ENCODE measurements at places on chromosomes 6 and 20. TPM values are rescaled to one million over a fixed set of nuclear protein-coding genes. Genes with fewer than 3 reads are reported as not detected.

Gene RBM24
- total RNA-seq: 1.4 TPM

- peaks cover 7% of the 10 kb centered on the region for H3K36me3 ChIP-seq
- H3K4me3 ChIP-seq: no peak overlapping the region
- DNase-seq: no peak
- no peaks in the 10 kb centered on the region for H3K4me1 ChIP-seq
- no peak overlapping the region for H3K27ac ChIP-seq
Measured at GRCh38 chr6:75870389-75870788, 121.3 kb downstream of the MYO6 start.

DNA sequence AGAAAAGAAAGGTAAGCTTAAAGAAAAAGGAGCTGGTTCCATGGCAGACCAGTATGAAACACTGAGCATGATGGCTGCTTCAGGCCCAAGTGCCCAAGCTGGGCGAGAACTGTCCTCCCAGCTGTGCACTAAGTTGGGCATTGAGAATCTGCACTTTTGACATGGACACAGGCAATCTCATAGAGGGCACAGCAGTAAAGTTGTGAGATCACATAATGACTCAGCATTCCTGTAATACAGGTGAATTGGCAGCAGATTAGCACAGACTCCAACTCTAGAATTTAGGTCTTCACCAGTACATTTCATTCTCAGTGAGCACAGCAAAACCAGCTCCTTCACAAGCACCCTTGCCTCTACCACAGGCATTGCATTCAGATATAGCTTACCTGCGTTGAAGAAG lies 343.4 kb downstream of the PKHD1 start:
- peak; percentile 6 for DNase-seq
- no peak overlapping the region for H3K4me3 ChIP-seq
- H3K4me1 ChIP-seq: no peaks in the 10 kb centered on the region
- H3K27me3 ChIP-seq: no peaks in the 10 kb centered on the region
- H3K36me3 ChIP-seq: no peaks in the 10 kb centered on the region
- no peak overlapping the region for H3K27ac ChIP-seq

Gene APOBEC2
- not detected for total RNA-seq

Gene LBP
- 1.8 TPM for total RNA-seq

DNA sequence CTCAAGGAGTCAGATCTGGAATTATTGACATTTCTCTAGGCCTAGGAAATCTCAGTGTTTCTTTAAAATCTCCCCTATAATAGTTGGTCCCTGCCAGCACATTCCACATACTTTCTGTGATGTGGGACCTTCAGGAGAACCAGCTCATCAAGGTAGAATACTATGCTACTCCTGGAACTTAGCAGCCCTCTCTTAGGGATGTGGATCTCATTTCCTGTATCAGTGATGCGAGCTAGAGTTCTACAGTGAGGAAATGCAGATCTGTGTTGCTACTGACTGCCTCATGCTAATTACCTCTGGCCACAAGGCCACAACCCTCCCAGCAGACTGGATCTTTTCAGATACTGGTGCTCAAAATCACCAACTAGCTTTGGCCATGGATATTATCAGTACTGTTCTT lies 193.8 kb downstream of the CLVS2 start:
- H3K36me3 ChIP-seq: no peaks in the 10 kb centered on the region
- H3K27me3 ChIP-seq: no peaks in the 10 kb centered on the region
- no peak overlapping the region for H3K27ac ChIP-seq

GRCh38 chr6:92748131-92748530 lies 671.2 kb downstream of the EPHA7 start:
- H3K4me3 ChIP-seq: no peak overlapping the region
- DNase-seq: no peak
- no peaks in the 10 kb centered on the region for H3K27me3 ChIP-seq
- H3K27ac ChIP-seq: no peak overlapping the region
- H3K4me1 ChIP-seq: no peaks in the 10 kb centered on the region
- H3K36me3 ChIP-seq: no peaks in the 10 kb centered on the region

- no peaks in the 10 kb centered on the region for H3K4me1 ChIP-seq
- no peaks in the 10 kb centered on the region for H3K27me3 ChIP-seq
- H3K36me3 ChIP-seq: no peaks in the 10 kb centered on the region
- no peak overlapping the region for H3K27ac ChIP-seq
- peak; percentile 46 for DNase-seq
Measured at GRCh38 chr6:170062209-170062914, 228.5 kb downstream of the DLL1 start.

Gene PERP
- total RNA-seq: 7.7 TPM

- H3K4me1 ChIP-seq: no peaks in the 10 kb centered on the region
- DNase-seq: no peak
- peaks cover 3% of the 10 kb centered on the region for H3K27me3 ChIP-seq
- H3K4me3 ChIP-seq: no peak overlapping the region
- H3K27ac ChIP-seq: no peak overlapping the region
- peaks cover 4% of the 10 kb centered on the region for H3K36me3 ChIP-seq
Measured at GRCh38 chr20:47051936-47052526, 157.4 kb downstream of the EYA2 start.

- H3K4me3 ChIP-seq: no peak overlapping the region
- H3K36me3 ChIP-seq: no peaks in the 10 kb centered on the region
- peaks cover 10% of the 10 kb centered on the region for H3K4me1 ChIP-seq
- no peaks in the 10 kb centered on the region for H3K27me3 ChIP-seq
- no peak for DNase-seq
Measured at GRCh38 chr6:154513601-154514320, 3.3 kb upstream of the CNKSR3 start.

DNA sequence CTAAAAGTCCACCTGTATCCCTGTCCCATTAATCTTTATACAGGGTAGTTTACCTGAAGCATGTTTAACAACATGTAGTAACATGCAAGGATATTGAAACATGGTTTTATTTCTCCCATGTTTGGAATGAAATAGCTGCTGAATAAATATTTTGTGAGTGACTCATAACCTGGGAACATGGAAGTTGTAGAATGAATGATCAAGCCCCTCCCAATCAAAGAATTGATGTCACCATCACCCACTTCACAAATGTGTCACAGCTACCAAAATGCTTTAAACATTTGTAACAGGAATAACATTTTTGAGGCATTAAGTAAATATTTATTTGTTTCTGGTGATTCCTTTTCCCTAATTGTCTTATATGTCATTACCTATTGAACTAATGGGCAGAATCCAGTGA lies 58.9 kb upstream of the TNFAIP3 start:
- H3K27me3 ChIP-seq: no peaks in the 10 kb centered on the region
- no peak overlapping the region for H3K4me3 ChIP-seq
- no peak overlapping the region for H3K27ac ChIP-seq
- DNase-seq: no peak

GRCh38 chr6:127119102-127120022 lies 891 bp downstream of the RSPO3 start:
- peak overlapping the region; percentile 68 for H3K4me3 ChIP-seq
- H3K27me3 ChIP-seq: peaks cover 55% of the 10 kb centered on the region
- DNase-seq: peak; percentile 62

DNA sequence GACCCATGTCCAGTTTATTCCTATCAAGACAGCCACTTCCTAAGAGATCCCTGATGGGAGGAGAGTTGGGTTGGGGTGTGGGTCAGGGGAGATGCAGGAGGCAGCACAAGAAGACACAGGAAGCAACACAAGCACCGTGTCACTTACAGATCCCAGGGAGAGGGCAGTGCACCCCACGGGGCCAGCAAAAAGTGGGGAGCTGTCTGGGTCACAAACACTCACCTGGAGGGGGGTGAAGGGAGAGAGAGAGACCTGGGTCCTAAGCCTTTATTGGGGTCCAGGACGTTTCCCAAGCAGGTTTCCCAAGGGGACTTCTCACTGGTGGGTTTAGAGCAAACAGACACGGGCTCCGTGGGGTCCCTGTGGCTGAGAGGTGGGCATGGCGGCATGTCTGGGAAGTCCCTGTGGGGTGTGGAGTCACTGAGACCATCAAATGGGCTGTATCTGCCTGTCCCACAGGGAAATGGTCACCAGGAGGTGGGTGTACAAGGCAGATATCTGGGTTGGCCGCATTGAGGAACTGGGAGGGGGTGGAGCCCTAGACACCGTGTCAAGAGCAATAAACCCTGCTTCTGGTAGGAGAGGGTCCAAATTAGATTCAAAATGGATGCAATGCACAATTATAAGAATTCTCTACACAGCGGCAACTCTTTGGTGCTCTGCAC lies 1.6 kb upstream of the CD93 start:
- H3K4me3 ChIP-seq: no peak overlapping the region
- no peak for DNase-seq
- H3K4me1 ChIP-seq: peaks cover 3% of the 10 kb centered on the region

GRCh38 chr6:13641315-13641714 lies 26.2 kb downstream of the NOL7 start:
- no peak overlapping the region for H3K4me3 ChIP-seq
- no peaks in the 10 kb centered on the region for H3K27me3 ChIP-seq
- H3K36me3 ChIP-seq: peaks cover 41% of the 10 kb centered on the region
- H3K27ac ChIP-seq: peak overlapping the region; percentile 58
- no peak for DNase-seq

Gene HLA-DQB1
- 6.5 TPM for total RNA-seq

DNA sequence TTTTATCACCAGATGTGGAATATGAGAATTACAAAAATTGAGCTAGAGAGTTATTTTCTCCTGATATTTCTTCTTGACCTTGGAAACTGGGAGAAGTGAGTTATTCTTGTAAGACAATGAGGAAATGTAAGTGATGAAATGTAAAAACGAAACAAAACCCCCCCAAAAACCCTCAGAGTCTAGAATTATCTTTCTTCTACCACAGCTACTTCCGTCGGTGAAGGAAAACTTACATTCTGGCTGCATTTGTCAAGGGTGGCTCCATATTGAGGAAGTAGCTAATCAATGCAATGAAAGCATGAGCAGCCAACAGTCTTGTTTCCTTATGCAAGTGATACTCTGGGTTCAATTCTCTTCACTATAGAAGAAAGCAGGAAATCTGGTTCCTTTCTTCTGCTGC lies 661.7 kb upstream of the CITED2 start:
- H3K27ac ChIP-seq: no peak overlapping the region
- H3K36me3 ChIP-seq: no peaks in the 10 kb centered on the region
- no peak overlapping the region for H3K4me3 ChIP-seq
- DNase-seq: no peak
- peaks cover 16% of the 10 kb centered on the region for H3K4me1 ChIP-seq
- no peaks in the 10 kb centered on the region for H3K27me3 ChIP-seq

Gene BHLHE23
- not detected for total RNA-seq

DNA sequence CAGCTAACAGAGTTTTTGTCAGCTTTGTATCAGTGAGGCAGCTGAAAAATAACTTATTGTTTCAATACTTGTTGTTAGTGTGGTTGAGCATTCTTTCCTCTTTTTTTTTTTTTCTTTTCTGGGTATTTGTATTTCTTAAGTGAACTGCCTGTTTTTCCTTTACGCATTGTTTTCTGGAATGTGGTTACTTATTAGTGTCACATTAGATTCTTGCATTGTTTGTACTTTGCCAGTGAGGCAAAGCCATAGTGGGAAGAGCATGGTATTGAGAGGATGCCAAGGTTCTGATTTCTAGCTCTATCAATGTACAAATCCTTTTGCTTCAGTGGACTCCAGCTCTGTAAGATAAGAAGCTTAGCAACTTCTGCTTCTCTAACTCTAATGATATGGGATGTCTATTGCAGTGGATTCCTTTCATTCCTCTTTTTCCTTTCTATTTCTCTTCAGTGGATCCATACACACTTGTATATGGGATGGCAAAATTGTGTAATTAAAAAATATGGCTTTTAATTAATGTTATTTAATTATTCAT lies 3.9 kb downstream of the CDKAL1 start:
- H3K27me3 ChIP-seq: no peaks in the 10 kb centered on the region
- no peak for DNase-seq
- no peak overlapping the region for H3K4me3 ChIP-seq
- H3K4me1 ChIP-seq: peaks cover 15% of the 10 kb centered on the region

GRCh38 chr6:21596145-21596948 lies 2.8 kb downstream of the SOX4 start:
- peak overlapping the region; percentile 87 for H3K27ac ChIP-seq
- H3K4me3 ChIP-seq: peak overlapping the region; percentile 94
- no peaks in the 10 kb centered on the region for H3K36me3 ChIP-seq

GRCh38 chr6:21163110-21163837 lies 430.3 kb upstream of the SOX4 start:
- peaks cover 7% of the 10 kb centered on the region for H3K4me1 ChIP-seq
- no peaks in the 10 kb centered on the region for H3K27me3 ChIP-seq
- peak; percentile 41 for DNase-seq
- H3K27ac ChIP-seq: peak overlapping the region; percentile 74
- no peak overlapping the region for H3K4me3 ChIP-seq

DNA sequence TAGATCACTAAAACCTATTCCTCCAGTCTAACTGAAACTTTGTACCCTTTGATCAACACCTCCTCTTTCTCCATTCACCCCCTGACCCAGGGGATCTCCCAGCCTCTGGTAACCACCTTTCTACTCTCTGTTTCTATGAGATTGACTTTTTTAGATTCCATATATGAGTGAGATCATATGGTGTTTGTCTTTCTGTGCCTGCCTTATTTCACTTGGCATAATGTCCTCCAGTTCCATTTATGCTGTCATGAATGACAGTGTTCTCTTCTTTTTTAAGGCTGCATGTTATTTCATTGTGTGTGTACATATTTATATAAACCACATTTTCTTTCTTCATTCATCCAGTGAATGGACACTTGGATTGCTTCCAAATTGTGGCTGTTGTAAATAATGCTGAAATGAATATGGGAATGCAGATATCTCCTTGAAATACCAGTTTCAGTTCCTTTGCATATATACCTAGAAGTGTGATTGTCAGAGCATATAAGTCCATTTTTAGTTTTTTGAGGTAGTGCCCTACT lies 57.7 kb downstream of the DHX35 start:
- no peaks in the 10 kb centered on the region for H3K27me3 ChIP-seq
- no peaks in the 10 kb centered on the region for H3K4me1 ChIP-seq
- H3K27ac ChIP-seq: no peak overlapping the region
- peaks cover 49% of the 10 kb centered on the region for H3K36me3 ChIP-seq
- no peak for DNase-seq

Gene PRKN
- 2.9 TPM for total RNA-seq

DNA sequence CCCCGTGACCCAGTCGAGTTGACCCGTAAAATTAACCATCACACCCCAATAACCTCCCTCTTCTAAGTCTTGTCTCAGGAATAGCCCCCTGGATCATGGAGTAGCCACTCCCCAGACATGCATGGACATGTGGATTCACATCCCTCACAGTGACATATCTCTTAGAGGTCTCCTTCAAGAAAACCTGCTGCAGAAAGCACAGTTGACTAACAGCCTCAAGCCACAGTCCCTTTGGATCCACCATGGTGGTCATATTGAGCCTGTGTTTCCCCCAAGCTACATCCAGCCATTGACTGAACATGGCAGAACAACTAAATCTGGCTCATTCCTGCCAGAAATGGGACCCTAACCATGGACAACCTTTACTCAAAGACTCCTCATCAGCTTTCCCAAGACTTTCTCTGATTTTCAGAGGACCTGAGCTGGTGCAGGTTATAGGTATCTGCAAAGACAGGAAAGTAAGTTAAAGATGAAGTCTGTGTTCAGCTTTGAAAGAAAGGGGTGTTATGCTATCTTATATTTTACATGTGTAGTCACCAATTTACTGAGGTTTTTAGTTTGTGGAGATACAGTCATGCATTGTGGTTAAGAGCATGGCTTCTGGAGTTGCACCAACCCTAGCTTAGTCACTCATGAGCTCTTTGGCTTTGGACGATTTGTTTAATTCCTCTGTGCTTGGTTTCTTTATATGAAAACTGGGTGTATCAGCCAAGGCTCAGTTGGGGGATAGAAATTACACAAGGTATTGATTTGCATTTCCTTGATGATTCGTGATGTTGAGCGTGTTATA lies 219.1 kb downstream of the MYLK4 start:
- peak overlapping the region; percentile 26 for H3K4me3 ChIP-seq
- H3K4me1 ChIP-seq: peaks cover 28% of the 10 kb centered on the region
- H3K36me3 ChIP-seq: no peaks in the 10 kb centered on the region
- H3K27ac ChIP-seq: no peak overlapping the region

Gene TRIM10
- total RNA-seq: not detected
